Amniotic epithelial cell (primary cell): ENCODE measurements at places on chromosomes 5 and 9.

DNA sequence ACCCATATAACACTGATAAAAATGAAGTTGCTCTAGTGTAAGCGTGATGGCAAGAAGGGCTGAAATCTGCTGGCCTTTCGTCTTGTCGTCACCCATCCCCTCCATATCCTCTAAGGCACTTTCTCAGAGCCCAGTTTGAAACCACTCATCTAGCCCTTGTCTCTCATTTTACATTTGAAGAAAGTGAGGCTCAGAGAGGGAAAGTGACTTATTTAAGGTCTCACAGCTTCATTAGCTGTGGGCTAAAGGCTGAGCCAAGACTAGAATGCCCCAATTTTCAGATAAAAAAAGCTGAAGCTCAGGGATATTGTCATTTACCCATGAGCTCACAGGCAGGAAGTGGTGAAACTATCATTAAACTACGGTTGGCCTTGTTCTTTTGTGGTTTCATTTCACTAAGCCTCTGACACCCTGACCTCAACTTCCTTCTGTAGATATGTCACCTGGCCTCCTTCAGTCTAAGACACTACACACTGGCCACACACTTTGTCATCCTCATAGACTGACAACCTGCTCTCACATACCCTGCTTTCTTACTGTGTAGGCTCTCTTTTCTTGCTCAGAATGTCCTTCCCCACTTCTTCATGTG, 176.7 kb upstream of the DMAC1 start:
- no peak for DNase-seq

DNA sequence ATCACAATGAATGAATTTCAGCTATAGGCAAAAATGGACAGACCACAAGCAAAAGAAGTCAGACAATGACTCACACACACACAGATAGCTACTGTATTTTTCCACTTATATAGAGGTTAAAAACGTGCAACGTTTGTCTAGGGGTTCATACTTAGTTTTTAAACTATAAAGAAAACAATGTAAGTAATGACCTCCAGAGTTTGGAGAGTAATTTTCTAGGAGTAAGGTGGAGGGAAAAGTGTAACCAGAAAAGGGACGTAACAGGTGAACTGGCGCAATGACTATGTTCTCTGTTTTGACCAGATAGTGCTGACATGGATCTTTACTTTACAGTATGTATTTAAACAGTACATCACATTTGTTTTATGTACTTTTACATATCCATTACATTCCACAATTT, 51.1 kb downstream of the FNIP1 start:
- peak; percentile 17 for DNase-seq

GRCh38 chr5:147040856-147041255, 162.3 kb upstream of the PPP2R2B start:
- DNase-seq, result no peak

GRCh38 chr5:149349382-149349781, 4.1 kb downstream of the GRPEL2 start:
- no peak for DNase-seq

- no peak for DNase-seq
Measured at GRCh38 chr5:93247105-93247504, 333.9 kb downstream of the NR2F1-AS1 start.

DNA sequence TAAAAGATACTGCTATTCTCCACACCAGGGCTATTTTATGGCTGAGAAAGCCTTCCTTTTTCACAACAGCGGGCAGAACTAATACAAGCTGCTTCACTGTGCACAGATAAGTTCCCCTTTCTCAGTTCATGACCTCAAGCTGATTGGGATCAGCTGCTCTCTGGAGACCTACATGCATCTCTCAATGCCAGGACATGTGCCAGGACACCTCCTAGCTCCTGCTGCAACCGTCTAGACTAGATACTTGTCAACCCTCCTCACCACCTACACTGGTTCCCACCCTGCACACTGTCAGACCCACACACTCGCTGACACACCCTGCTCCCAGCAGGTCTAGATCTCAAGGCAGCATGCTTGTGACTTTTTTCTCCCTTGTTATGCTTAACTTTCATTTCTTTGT, 39.8 kb downstream of the STARD4 start:
- no peak for DNase-seq

GRCh38 chr9:20353931-20354652, 268.2 kb downstream of the MLLT3 start:
- DNase-seq, result no peak

- peak; percentile 87 for DNase-seq
Measured at GRCh38 chr5:140357726-140358093, 2.3 kb upstream of the SLC4A9 start.

DNA sequence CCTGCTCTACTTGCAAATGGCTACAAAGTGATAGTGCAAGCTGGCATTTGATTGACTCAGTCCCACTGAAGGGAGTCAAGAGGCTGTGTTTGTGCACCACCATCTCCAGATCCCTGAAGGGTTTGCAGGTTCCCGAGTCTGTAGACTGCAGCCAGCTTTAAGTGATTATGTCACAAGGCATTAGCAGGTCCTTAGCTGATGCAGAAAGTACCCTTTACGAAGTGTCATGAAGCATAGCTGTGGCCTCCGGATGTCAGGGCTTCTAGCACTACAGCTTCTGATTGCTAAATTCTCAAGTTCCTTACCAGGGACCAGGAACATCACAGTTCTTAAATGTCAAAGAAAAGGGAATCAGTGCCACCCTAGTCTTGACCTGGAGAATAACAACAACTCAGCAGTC, 311.3 kb upstream of the TRPC7 start:
- DNase-seq, result no peak

GRCh38 chr9:75197561-75197960, 109.2 kb downstream of the OSTF1 start:
- DNase-seq, result peak; percentile 8

DNA sequence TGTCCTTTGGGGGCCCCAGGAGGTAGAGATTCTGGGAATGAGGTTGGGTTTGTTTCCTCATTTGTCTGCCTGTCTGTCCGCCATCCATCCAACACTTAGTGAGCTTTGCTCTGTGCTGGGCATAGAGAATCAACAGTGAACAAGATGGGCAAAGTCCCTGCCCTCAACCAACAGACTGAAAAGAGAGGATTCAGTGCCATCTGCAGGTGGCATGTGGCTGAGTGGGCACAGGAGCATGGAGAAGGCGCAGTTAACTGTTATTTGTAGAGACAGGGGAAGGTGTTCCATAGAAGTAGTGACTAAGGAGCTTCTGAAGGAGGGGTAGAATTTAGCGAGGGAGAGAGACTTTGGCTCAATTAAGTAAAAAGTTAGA, 23.1 kb downstream of the POLR1E start:
- no peak for DNase-seq

GRCh38 chr5:120684749-120685415, 220.8 kb downstream of the PRR16 start:
- no peak for DNase-seq

GRCh38 chr9:34634551-34635248, 2.9 kb downstream of the SIGMAR1 start:
- no peak for DNase-seq

GRCh38 chr9:134554373-134555093, 87.1 kb upstream of the COL5A1 start:
- DNase-seq, result no peak

DNA sequence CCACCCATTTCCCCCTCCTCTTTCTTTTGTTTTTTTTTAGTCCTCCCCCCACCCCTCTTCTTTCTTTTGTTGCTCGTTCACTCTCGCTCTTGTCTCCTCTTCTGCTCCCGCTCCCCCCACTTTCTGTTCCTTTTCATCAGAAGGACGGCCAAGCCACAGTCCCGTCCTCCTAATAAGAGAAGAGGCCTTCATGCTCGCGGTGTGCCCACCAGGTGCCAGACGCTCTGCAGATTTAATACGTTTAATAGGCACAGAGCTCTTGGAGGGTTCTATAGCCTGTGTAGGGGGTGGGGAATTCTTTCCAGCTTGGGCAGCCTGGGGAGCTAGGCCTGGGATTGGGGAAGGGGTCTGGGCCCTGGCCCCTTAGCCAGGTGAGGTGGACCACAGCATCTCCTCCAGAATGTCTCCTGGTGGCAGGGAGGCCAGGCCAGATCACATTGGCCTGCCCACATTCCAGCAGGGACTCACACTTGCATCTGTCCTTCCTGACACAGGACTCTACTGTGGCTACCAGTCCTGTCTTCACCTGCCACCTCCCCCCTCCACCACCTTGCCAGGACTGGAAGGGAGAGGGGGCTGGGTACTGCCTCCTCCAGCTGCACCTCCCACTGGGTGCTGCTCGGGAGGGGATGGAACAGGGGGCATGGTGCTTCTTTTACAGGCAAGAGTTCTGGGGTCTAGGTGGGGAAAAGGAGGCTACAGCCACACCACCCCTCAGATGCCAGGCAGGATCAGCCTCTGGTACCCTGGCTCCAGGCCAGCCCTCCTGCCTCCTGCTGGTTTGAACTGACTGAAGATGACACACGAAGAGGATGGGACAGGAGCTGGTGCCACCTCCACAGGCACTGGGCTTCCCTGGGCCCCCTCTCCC, 6.1 kb upstream of the BARX1 start:
- no peak for DNase-seq

DNA sequence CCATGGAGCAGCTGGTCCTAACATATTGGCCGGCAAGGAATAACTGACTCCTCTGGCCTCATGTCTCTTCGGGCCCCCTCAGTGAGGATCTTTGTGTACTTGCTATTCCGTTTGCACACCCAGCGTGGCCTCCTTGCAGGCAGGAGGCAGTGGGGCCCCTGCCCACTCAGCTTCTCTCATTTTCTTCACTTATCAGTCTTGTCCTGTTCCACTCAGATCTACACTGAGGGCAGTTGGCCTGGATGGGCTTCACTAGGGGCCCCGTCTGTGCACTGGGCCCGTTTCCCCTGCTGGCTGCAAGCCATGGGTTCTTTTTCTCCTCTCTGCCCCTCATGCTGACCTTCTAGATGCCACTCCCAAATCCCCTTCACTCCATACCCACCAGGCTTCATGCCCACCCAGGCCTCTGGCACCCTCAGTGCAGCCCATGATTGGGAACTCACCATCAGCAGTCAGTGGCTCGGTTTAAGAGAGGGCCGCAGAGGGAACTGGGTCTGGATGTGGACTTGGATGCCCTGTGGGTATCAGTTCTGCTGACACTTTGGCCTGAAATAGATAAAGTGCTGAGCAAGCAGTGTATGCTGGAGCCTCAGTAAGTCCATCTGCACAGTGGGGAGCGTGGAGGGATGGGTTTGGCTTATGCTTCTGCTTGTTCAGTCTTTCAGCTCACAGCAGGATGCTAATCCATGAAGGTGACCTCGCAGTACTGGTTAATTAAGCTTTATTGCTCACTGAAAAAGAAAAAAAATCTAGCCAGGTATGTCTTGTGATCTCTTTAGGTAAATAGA, 57.9 kb downstream of the ERBIN start:
- DNase-seq, result no peak

DNA sequence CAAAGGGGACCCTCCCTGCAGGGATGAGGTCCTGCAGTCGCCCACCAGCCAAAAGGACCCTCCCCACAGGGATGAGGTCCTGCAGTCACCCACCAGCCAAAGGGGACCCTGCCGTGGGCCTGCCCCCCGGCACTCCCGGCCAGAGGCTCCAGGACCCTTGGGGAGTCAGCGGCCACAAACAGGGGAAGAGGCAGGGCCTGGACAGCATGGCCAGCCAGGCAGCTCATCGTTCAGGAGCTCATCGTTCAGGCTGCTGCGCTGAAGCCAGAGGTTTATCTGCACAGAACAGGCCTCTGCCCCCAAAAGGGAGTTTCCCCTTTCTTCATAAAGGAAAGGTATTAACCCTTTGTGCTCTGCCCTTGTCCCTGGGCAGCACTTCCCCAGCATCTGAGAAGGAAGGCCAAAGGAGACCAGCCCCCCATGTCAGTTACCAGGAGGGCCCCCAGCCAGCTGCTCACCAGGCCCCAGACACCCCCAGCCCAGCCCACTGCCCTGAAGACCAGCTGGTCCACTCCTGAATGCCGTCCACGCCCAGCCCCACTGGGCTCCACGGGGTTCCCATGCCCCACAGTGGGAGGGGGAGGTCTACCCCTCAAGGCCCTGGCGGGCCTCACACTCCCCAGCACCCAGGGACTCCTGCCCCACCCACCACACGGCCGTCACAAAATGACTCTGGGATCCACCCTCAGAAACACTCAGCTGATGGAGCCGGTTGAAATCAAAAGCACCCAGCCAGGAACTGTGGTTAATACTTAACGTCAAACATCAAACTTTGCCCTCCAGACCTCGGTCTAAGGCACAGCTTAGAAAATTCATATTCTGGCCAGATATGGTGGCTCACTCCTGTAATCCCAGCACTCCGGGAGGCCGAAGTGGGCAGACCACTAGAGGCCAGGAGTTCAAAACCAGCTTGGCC, 6.3 kb downstream of the SLC12A7 start:
- no peak for DNase-seq

- no peak for DNase-seq
Measured at GRCh38 chr9:114941376-114941775, 11.0 kb upstream of the TNFSF8 start.

DNA sequence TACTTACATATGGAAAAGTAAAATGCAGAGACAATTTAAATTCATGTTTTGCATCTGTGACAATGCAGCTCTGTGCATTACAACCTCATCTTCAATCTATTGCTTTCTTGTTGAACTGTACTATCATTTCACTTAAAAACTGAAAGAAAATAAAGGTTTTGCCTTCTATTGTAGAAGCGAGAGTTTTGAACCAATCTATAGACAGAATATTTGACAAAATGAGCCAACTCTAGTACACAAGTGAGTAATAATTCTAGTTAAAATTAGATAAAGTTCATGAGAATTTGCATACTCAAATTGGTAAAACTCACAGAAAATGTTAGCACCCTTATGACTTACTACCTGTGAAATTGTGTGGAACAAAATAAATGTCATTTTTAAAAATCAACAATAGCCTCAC, 123.7 kb downstream of the EDIL3 start:
- DNase-seq, result no peak

DNA sequence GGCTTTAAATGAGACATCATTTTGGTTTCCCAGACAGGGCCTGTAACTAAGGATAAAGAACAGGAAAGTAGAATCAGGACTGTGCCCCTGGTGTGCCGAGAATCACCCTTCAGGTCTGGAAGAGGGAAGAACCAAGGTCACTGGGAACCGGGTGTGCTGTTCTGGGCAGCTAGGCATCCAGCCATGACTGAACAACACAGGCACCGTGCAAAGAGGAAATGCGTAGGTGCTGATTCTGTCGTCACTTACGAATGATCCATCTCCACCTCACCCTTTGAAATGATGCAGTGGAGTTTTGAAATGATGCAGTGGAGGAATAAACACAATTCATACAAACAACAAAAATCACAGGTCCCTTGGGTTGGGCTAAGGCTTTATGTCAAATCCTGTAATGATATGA, 64.4 kb downstream of the MAP1B start:
- no peak for DNase-seq

GRCh38 chr5:137734962-137735554, 831 bp downstream of the KLHL3 start:
- DNase-seq, result peak; percentile 47

- DNase-seq, result no peak
Measured at GRCh38 chr5:88688984-88689667, 193.9 kb downstream of the MEF2C start.

GRCh38 chr9:135648494-135649410, 9.4 kb upstream of the GLT6D1 start:
- DNase-seq, result no peak

- DNase-seq, result no peak
Measured at GRCh38 chr5:130974021-130974683, 190.9 kb downstream of the HINT1 start.
